Suprapubic skin (tissue), 4 donors: ENCODE measurements at places on chromosomes 6 and 20.

GRCh38 chr6:109800771-109801170 lies 109.7 kb downstream of the FIG4 start:
- DNase-seq = no peak

- DNase-seq = peak; percentile 9
Measured at GRCh38 chr20:44603327-44603726, 20.9 kb downstream of the PKIG start.

DNA sequence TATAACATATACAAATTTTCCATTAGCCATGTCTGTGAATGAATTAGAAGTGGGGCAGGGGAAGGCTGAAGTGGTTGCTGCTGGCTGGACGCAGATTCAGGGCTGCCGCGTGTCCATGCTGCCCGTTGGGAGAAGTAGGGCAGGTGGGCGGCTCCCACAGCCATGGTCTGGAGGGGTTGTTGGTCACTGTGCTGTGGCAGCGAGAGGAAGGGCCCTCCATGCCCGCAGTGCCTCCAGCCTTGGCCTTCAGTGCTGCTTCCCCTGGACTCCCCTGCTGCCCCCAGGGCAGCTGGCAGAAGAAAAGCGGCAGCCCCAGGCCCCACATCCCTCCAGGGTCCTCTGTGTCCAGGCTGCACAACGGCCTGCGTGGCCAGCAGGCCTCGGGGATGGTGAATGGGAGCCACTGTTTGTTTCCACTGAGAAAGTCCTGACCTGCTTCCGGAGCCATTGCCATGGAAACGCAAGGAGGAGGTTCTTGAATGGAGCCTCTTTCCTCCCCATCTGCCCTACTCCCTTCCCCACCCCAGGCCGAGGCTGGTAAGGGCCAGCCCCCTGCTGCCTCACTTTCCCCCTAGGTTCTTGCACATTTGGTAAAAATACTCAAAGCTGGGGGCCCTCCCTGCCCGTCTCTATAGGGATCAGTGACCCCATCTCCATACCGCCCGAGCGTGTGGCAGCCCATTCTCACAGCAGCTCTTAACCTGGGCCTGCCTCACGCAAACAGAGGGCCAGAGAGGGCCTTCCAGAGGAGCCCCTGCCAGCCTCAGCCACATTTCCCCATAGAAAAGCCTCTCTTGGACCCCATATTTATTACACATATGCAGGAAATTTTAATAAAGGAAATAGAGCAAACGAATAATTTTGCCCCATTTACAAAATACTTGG lies 113.3 kb downstream of the SASH1 start:
- no peak for DNase-seq

DNA sequence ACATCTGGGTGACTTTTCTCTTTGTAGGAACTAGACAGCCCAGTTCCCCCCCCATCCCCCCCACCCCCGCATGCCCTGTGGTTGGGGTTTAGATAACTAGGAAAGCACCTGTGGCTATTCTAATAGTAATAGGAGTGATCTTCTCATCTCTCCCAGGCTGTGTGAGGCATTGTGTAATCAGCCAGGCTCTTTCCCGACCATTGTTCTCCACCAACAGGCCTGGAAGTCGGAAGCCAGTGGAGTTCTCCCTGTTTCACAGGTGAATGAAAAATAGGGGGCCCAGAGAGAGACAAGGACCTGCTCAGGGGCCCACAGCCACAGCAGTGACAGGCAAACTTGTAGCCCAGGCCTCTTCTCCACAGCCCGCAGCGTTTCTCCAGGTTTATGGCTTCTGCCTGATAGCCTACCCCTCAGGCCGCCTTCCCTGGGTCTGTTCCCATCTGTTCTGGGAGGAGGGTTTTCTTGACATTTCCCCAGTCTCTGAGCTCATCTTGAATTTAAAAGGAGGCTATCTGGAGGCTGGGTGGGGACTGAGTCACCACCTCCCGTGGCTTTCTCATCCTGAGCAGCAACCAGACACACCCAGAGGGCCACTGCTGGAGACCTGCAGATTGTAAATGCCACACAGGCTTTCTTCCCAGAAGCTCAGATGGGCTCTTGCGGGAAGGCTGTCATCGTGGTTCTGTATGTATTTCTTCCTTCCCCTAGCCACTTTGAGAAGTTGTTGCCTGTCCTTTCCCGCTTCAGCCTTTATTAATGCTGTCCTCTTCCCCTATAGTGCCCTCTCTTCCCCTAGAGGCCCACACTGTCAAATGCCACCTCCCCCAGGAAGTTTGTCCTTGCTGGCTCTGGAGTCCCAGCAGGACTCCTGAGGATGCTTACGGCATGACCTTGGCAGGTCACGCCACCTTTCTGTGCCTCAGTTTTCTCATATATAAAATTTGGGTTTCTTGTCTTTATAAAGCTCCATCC lies 75.9 kb upstream of the MYL9 start:
- DNase-seq = no peak

GRCh38 chr20:31720486-31721407 lies 1.9 kb downstream of the BCL2L1 start:
- no peak for DNase-seq

DNA sequence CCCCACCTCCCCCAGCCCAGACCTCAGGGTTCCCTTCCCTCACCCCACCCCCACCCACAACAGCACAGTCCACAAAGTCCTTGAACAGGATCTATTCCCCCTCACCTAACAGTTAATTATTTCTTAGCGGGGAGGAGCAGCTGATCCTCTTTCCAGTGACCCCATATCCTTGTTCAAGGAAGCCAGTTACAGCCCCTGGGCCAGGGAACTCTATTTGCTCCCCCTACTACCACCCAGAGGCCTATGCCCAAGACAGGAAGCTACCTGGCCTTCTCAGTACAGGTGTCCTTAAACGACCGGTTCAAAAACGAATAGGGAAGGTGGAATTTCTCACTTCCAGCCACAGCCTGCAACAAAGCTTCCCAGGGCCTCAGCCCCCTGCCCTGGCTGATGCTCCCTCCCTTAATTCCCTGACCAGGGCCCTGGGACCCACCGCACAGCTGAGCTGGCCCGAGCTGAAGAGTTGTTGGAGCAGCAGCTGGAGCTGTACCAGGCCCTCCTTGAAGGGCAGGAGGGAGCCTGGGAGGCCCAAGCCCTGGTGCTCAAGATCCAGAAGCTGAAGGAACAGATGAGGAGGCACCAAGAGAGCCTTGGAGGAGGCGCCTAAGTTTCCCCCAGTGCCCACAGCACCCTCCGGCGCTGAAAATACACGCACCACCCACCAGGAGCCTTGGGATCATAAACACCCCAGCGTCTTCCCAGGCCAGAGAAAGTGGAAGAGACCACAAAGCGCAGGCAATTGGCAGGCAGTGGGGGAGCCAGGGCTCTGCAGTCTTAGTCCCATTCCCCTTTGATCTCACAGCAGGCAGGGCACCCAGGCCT lies 778 bp downstream of the MCCD1 start:
- no peak for DNase-seq

GRCh38 chr20:25532015-25532751 lies 53.1 kb downstream of the NINL start:
- no peak for DNase-seq

DNA sequence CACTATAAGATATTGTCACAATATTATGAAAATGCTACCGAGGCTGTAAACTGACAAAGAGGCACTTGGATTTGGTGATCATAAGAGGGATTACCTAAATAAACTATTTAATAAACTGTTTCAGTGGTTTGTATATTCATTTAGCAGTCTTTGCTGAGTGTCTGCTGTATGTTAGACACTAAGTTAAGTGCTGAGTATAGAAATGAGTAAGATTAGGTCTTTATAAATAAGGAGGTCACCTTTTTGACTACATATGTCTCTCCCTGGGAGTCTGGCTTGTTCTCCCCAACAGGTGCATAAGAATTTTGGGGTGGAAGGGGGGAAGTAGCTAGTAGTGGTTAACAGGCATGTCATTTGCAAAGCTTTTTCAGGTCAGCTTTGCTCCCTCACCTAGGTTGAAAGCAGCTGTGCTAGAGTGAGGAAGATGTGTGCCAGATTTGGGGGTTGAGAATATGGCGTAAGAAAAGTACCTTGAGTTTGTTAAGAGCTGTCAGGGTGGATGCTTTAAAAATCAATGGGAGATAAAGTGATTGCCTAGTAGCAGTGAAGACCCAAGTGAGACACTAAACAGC lies 246.3 kb downstream of the ZFAND3 start:
- no peak for DNase-seq

GRCh38 chr6:135525594-135525993 lies 28.1 kb upstream of the AHI1 start:
- DNase-seq = no peak

GRCh38 chr20:32344835-32345506 lies 13.2 kb upstream of the ASXL1 start:
- DNase-seq = no peak

- no peak for DNase-seq
Measured at GRCh38 chr6:147546501-147547368, 38.2 kb downstream of the SAMD5 start.

- no peak for DNase-seq
Measured at GRCh38 chr6:169589293-169589692, 112.5 kb downstream of the WDR27 start.

- no peak for DNase-seq
Measured at GRCh38 chr20:41786158-41786557, 168.0 kb upstream of the CHD6 start.

- DNase-seq = no peak
Measured at GRCh38 chr6:12369781-12370262, 79.7 kb downstream of the EDN1 start.

DNA sequence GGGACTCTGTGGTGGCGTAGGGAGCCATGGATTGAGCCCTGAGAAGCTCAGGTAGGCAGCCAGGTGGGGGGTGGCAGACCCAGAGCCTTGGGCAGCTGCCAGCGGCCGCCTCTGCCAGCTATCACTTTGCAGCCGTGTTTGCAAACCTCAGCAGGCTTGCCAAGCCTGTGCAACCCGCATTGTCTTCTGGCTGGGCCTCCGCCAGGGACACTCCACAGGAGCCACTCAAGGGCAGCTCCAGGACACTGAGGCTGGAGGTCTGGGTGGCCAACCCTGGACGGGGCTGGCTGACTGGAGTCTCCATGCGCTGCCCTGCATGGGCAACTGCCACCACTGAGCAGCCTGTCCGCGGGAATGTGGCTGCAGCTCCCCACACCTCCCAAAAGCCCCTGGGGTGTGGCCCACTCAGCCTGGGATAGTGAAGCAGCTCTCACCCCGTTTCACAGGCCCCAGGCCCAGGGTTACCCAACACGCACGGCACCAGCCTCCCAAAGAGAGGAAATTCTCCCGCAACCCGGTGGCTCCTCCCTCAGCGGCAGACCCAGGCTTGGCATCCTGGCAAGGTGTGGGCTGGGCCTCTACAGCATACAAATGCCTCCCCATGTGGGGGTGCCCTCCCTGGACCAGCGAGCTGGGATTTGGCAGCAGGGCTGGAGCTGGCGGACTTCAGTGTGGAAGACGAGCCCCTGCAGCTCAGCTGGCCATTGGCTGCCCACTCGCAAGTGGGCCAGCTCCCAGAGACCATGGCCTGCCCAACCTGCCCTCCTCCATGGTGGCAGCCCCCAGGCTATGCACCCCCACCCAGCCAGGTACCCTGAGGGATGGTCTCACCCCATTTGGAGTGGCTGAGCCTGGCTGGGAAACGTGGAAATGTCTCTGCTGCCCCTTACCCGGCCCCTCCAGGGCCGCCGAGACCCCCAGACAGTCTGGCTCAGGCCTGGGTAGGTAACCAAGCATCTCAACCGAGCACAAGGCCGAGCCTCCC lies 2.9 kb downstream of the CHRNA4 start:
- DNase-seq = no peak

DNA sequence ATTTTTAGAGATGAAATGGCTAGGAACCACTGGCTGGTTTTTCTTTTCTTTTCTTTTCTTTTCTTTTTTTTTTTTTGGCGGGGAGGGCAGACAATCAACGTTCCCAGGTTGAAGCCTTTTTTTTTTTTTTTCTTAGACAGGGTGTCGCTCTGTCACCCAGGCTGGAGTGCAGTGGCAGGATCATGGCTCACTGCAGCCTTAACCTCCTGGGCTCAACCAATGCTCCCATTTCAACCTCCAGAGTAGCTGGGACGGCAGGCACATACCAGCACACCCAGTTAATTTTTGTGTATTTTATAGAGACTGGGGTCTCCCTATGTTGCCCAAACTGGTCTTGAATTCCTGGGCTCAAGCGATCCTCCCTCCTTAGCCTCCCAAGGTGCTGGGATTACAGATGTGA lies 18.8 kb upstream of the ITCH start:
- no peak for DNase-seq

- DNase-seq = no peak
Measured at GRCh38 chr6:9401960-9402359, 966.6 kb upstream of the SLC35B3 start.

GRCh38 chr6:110526726-110527125 lies 50.3 kb upstream of the SLC22A16 start:
- no peak for DNase-seq

DNA sequence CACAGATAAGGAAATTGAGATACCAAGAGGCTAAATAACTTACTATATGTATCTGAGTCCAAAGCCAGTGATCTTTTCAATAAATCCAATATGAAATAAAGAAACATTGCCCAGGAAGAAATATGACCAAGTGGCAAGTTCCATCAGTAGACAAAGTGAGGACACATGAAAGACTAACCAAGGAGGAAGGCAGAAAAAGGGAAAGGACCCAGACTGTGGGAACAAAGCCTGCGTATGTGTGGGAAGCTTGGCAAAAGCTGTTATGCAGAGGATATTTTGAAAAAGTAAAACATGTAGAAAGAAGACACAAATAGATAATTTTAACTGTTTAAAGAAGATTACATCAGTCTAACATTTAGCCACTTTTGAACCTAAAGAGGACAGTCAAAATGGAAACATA lies 264.4 kb upstream of the PRDM1 start:
- no peak for DNase-seq

GRCh38 chr6:131073577-131073976 lies 10.5 kb upstream of the EPB41L2 start:
- no peak for DNase-seq

DNA sequence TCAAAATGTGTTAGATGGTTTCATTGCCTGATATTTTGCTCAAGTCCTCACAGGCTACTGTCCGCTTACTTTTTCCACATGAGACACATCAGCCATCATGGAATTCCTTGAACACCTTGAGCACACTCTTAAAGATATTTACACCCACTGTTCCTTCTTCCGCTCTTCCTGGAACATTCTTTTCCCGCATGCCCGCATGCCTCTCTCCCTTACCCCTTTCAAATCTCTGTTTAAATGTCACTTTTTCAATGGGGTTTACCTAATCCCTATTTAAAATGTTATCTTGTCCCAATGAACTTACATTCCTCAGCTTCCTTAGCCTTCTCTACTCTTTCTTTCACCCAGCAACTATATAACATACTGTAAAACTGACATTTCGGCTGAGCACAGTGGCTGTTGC lies 503.3 kb upstream of the PTCHD4 start:
- no peak for DNase-seq

- DNase-seq = no peak
Measured at GRCh38 chr6:148430897-148431296, 88.3 kb downstream of the SASH1 start.

DNA sequence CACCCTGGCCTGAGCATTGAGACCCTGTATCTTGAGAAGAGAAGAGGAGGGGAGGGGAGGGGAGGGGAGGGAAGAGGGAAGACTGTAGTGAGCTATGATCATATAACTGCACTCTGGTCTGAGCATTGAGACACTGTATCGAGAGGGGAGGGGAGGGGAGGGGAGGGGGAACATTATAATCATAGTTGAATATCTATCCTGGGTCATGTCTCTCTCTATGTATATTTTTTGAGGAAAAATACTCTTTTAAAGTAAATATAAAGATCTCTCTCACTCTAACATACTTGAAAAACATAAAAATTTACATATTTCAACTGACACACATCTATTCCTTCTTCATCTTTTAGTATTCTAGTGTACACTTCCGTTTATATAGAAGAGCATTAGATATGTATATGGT lies 431.0 kb downstream of the CDKAL1 start:
- DNase-seq = no peak
